SJCRH30 (cell line): ENCODE measurements at places on chromosomes 1 and 21. TPM values are rescaled to one million over a fixed set of nuclear protein-coding genes. Genes with fewer than 3 reads are reported as not detected.

The KRTAP13-2 gene
- not detected in 2 replicates for total RNA-seq

The LORICRIN gene
- not detected in 2 replicates for total RNA-seq

The SH2D2A gene
- 0.30 TPM in 1 of 2 replicates, not detected in the other for total RNA-seq

The SMYD3 gene
- total RNA-seq, result 18.1 and 18.4 TPM in 2 replicates

The FCRL4 gene
- not detected in 2 replicates for total RNA-seq

The TNFRSF9 gene
- total RNA-seq, result 0.13 TPM in 1 of 2 replicates, not detected in the other

The MROH7 gene
- not detected in 2 replicates for total RNA-seq

The FLG gene
- 0.03 and 0.04 TPM in 2 replicates for total RNA-seq

The OR2T2 gene
- not detected in 2 replicates for total RNA-seq

The SH2D5 gene
- total RNA-seq, result 8.4 and 10.7 TPM in 2 replicates

The GSTM5 gene
- 0.02 TPM in 1 of 2 replicates, not detected in the other for total RNA-seq

The KLF17 gene
- not detected in 2 replicates for total RNA-seq
